ENCODE measurements at places on chromosomes 7 and 10.

DNA sequence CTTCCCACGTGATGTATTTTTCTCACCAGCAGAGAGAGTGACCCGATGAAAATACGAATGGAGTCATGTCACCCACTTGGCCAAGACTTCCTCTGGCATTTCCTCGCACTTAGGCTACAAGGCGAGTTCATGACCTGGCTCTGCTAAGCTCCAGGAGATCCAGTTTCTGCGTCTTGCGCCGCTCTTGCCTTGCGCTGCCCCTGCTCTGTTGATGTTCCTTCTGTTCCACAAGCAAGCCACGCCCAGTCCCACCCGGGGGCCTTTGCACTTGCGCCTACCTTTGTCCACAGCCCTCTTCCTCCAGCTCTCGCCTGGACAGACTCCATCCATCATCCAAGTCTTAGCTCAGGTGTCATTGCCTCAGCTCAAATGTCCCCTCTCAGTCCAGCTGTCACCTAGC, 116.3 kb upstream of the SHH start:
- DNase-seq = no peak

GRCh38 chr10:90148116-90148855, 446.9 kb downstream of the KIF20B start:
- DNase-seq = peak; percentile 11

DNA sequence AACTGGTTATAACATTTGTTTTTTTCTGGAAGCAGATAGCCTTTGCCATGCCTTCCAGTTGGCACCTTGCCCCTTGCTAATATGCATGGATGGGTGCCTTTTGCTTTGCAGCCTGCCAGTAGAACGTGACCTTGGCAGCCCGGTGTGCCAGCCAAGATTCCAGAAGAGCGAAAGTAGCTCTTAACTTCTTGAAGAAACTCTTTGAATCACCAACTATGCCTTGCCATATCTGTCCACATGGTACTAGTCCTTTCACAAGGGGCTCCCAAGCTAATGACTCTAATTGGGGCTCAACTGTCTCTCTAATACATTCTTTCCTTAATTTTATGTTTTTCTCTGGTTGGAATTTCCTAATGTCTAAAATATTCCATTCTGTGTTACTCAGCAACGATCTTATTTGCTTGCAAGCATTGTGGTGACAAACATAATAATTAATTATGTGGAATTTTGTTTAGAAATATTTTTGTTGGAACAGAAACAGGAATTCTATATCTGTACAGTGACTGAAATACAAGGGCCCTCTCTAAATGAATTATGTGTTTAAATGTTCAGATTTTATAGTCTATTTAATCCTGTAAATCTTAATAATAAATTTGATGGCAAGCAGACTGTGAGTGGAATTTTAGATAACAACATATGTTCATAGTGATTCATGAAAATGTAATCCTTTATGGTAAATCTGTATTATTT, 45.8 kb downstream of the HDAC9 start:
- no peak for DNase-seq

DNA sequence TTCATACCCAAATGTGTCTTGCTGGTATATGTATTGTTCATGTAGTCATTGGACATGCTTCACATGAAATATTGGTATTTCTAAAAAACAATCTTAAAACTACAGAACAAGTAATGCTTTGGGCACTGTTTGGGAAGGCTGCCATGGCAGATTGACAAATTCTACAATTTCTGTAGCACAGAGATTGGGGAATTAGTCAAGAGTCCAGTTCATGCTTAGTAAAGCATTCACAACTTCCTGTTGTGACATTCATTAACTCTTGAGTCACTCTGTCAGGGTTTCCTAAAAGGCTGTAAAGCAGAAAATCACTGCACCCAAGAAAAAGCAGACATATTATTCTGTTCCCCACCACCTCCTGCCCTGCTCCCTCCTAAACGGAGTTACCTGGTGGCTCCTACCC, 398.9 kb downstream of the PHTF2 start:
- no peak for DNase-seq

DNA sequence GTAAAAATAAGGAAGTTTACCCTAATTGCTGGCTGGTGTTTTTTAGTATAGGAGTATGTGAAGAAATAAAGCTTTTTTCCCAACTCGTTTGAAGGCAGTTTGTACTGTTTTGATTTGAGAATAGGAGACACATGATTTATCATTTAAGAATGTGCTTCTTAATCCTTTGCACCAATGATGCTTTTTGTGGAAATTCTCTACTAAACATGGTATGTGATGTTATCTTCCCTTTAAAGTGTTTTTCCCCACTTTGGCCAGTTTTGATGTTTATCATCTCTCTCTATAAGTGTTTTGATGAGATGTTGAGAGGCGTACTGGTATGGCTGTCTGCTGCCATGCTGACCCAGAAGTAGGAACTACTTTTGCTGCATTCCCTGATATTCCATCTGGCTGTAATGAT, 85.1 kb downstream of the SUGCT start:
- DNase-seq = no peak

GRCh38 chr10:58384544-58384998, 639 bp upstream of the TFAM start:
- no peak for DNase-seq

GRCh38 chr10:79413196-79413595, 32.2 kb downstream of the ZCCHC24 start:
- DNase-seq = peak; percentile 29

GRCh38 chr10:35356725-35357092, 20.4 kb downstream of the CCNY start:
- peak; percentile 62 for DNase-seq
